ENCODE measurements at places on chromosomes 16 and 17. TPM values are rescaled to one million over a fixed set of nuclear protein-coding genes. Genes with fewer than 3 reads are reported as not detected.

The SGF29 gene
- total RNA-seq: 33.0 TPM

The TP53TG3B gene
- total RNA-seq: not detected

The ASGR1 gene
- 0.65 TPM for total RNA-seq

The ACD gene
- total RNA-seq: 78.5 TPM

The PPP1R27 gene
- total RNA-seq: not detected

The CDH3 gene
- total RNA-seq: not detected

The RHBDL3 gene
- total RNA-seq: 0.38 TPM

The ARHGAP27 gene
- total RNA-seq: 35.9 TPM

The CTRB2 gene
- total RNA-seq: not detected

The CPHXL2 gene
- total RNA-seq: not detected

The SEPTIN1 gene
- total RNA-seq: 194 TPM

The FNDC8 gene
- not detected for total RNA-seq

The PRSS22 gene
- total RNA-seq: not detected

The SLC5A2 gene
- total RNA-seq: not detected
